ENCODE measurements at places on chromosomes 12 and 14. TPM values are rescaled to one million over a fixed set of nuclear protein-coding genes. Genes with fewer than 3 reads are reported as not detected.

GRCh38 chr12:110193196-110193595 lies 69.0 kb downstream of the IFT81 start:
- DNase-seq, result no peak

DNA sequence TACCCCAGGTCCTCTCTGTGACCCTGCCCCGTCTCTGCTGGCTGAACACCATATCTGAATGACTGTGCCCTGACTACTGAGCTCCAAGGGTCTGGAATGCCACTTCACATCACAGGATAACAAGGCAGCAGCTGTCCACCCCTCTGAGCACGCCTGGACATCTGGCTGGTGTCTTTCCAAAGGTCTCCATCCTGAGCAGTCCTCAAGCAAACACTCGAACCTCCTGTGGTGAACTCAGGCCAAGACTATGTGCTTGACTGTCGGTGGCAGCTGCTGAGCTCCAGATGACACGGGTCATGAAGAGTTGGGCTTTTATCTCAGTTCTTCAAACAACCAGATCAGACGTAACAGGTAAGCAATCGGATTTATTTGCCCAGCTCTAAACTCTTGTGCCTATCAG lies 117.2 kb upstream of the BCL2L14 start:
- DNase-seq, result no peak

CHMP4A gene
- total RNA-seq, result 28.5 TPM

GRCh38 chr14:76599559-76600287 lies 161.5 kb upstream of the VASH1 start:
- DNase-seq, result no peak

GRCh38 chr12:23581913-23582312 lies 367.6 kb downstream of the SOX5 start:
- no peak for DNase-seq

Data from Right ventricle myocardium inferior (tissue), 1 donor.